ENCODE measurements at places on chromosomes 12 and 14. TPM values are rescaled to one million over a fixed set of nuclear protein-coding genes. Genes with fewer than 3 reads are reported as not detected.
A peak's percentile ranks its signal among the peaks of the same experiment; 100 is the strongest.

GRCh38 chr12:104376650-104377513 lies 73.3 kb downstream of the EID3 start:
- no peaks in the 10 kb centered on the region for H3K36me3 ChIP-seq
- H3K4me3 ChIP-seq, result no peak overlapping the region
- no peak overlapping the region for H3K27ac ChIP-seq
- peaks cover 10% of the 10 kb centered on the region for H3K4me1 ChIP-seq

DNA sequence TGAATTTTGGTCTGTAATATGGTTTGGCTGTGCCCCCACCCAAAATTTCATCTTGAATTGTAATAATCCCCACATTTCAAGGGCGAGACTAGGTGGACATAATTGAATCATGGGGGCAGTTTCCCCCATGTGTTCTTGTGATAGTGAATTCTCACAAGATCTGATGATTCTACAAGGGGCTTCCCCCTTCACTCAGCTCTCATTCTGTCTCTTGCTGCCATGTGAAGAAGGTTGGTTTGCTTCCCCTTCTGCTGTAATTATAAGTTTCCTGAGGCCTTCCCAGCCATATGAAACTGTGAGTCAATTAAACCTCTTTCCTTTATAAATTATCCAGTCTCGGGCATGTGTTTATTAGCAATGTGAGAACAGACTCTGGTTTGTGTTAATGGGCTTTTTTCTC lies 5.9 kb downstream of the LRRC9 start:
- peak; percentile 12 for DNase-seq
- H3K4me1 ChIP-seq, result peaks cover 13% of the 10 kb centered on the region
- peaks cover 9% of the 10 kb centered on the region for H3K27me3 ChIP-seq
- no peaks in the 10 kb centered on the region for H3K36me3 ChIP-seq
- H3K27ac ChIP-seq, result peak overlapping the region; percentile 74

The CLSTN3 gene
- 29.0 TPM for total RNA-seq

GRCh38 chr12:122026706-122027333 lies 5.1 kb downstream of the BCL7A start:
- H3K27me3 ChIP-seq, result peaks cover 5% of the 10 kb centered on the region
- no peak overlapping the region for H3K27ac ChIP-seq
- peaks cover under 1% of the 10 kb centered on the region for H3K36me3 ChIP-seq
- H3K4me1 ChIP-seq, result peaks cover 23% of the 10 kb centered on the region
- no peak for DNase-seq

DNA sequence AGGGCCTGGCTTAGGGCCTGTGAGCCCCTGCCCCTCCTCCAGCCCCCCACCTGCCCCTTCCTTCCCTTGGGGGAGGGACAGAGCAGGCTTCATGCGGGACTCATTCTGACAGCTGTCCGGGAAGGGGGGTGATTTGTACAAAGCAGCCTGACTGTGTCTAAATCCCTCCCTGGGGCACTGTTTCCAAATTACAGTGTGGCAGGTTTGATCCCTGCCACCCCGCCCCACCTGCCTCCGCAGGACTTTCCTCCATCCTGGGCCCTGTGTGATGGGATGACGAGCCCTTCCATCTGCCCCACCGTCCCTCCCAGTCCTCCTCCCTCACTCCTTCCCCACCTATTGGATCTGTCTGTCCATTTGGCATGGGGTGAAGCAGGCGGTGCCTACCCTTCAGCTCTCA lies 363.9 kb downstream of the BCL11B start:
- peaks cover 14% of the 10 kb centered on the region for H3K4me1 ChIP-seq
- no peaks in the 10 kb centered on the region for H3K36me3 ChIP-seq
- H3K27me3 ChIP-seq, result no peaks in the 10 kb centered on the region
- no peak overlapping the region for H3K4me3 ChIP-seq
- no peak for DNase-seq

GRCh38 chr14:103535891-103536565 lies 7.0 kb downstream of the TRMT61A start:
- DNase-seq, result no peak
- no peak overlapping the region for H3K4me3 ChIP-seq
- no peak overlapping the region for H3K27ac ChIP-seq
- peaks cover 7% of the 10 kb centered on the region for H3K4me1 ChIP-seq
- H3K36me3 ChIP-seq, result peaks cover 4% of the 10 kb centered on the region

- no peak for DNase-seq
- no peaks in the 10 kb centered on the region for H3K27me3 ChIP-seq
- peak overlapping the region; percentile 28 for H3K4me3 ChIP-seq
- peak overlapping the region; percentile 66 for H3K27ac ChIP-seq
These were observed 11.0 kb upstream of the MLXIP start for GRCh38 chr12:122067548-122067947.

DNA sequence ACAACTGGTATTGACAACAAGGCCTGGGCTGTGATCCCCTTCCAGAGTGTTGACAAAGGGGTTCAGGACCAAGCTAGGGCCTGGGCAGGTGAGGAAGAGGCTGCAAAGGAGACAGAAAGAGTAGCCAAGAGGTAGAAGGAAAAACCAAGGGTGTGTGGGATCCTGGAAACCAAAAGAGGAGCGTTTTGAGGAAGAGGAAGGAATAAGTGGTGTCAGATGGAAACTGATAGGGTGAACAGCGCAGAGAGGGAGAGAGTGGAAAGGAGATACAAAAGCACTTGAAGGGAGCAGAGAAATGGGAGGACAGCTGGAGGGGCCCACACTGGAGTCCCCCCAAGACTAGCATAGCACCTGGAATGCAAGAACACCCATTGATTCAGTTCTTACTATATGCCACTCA lies 8.3 kb upstream of the HVCN1 start:
- H3K4me1 ChIP-seq, result peaks cover 16% of the 10 kb centered on the region
- H3K36me3 ChIP-seq, result no peaks in the 10 kb centered on the region
- no peak overlapping the region for H3K27ac ChIP-seq
- H3K4me3 ChIP-seq, result no peak overlapping the region
- DNase-seq, result no peak

All from activated CD8-positive, alpha-beta T cell treated with anti-CD3 and anti-CD28 coated beads for 36 hours (primary cell).